ENCODE measurements at places on chromosomes 3 and 15. TPM values are rescaled to one million over a fixed set of nuclear protein-coding genes. Genes with fewer than 3 reads are reported as not detected.

GRCh38 chr15:62417439-62417838 is 252.4 kb upstream of the C2CD4B start:
- no peak for DNase-seq

GRCh38 chr3:23888617-23889228 is 28.1 kb downstream of the NKIRAS1 start:
- peak; percentile 35 for DNase-seq

DNA sequence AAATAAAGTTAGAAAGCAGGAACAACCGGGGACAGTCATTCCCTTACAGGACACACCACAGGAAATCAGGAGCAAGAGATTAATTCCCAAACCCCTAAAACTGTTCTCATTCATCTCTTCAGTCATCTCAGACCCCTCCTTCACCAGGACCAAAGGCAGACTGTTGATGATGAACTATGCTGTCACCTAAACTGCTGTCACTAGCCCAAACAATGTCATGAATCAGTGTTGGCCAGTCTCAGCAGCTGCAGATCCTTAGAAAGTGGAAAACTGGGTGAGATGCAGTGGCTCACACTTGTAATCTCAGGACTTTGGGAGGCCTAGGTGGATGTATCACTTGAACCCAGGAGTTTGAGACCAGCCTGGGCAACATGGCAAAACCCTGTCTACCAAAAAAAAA is 909.6 kb downstream of the ROBO1 start:
- DNase-seq: no peak

DNA sequence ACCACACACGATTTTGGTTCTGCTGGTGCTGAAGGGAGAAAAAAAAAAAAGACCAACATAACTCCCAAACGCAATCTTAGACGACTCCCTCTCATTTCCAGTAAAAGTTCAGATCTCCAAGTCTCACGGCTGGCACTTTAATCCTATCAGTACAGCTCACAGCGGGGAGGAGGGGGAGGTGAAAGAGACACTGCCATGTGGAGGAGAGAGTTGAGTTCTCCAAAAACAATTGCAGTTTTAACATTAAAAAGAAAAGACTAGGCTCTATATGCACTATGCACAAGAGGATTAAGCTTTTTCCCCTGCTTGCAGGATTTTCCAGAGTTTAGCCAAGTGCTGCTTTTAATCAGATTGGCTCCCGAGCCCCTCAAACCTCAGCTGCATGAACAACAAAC is 16.8 kb downstream of the BMF start:
- no peak for DNase-seq

DNA sequence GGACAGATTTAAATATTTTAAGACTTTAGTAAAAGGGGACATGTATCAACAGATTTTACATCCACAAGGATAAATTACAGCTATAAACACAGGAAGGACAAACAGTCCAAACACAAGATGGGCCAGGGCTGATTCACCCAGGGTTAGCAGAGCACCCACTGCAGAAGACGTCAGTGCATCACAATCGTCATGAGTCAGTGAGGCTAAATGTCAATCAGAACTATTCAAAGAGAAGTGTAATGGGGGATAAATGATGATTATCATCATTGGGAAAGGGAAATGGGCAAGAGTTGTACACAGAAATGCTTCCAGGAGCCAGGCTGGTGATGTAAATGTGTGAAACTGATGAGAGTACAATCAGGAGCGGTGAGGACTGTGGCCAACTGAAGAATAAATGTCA is 226.8 kb downstream of the PLCL2 start:
- DNase-seq: no peak

DNA sequence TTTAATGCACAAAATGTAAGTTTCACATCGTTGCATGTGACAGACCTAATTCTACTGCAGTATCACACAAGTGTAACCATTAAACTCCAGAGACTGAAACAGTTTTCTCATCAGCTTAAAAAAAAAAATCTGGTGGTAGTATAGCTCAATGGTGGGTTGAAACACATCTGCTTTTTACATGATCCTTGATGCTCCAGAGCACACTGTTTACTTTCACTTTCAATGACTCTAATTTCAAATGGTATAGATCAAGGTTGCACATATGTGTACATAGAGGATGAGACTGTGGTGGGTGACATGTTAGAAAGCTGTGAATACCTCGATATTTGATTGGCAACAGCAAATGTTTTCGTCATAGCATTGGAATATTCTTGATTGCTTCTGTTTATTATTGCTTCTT is 22.4 kb downstream of the MCTP2 start:
- no peak for DNase-seq

GRCh38 chr3:137948400-137949072 is 61.4 kb upstream of the CLDN18 start:
- no peak for DNase-seq

DNA sequence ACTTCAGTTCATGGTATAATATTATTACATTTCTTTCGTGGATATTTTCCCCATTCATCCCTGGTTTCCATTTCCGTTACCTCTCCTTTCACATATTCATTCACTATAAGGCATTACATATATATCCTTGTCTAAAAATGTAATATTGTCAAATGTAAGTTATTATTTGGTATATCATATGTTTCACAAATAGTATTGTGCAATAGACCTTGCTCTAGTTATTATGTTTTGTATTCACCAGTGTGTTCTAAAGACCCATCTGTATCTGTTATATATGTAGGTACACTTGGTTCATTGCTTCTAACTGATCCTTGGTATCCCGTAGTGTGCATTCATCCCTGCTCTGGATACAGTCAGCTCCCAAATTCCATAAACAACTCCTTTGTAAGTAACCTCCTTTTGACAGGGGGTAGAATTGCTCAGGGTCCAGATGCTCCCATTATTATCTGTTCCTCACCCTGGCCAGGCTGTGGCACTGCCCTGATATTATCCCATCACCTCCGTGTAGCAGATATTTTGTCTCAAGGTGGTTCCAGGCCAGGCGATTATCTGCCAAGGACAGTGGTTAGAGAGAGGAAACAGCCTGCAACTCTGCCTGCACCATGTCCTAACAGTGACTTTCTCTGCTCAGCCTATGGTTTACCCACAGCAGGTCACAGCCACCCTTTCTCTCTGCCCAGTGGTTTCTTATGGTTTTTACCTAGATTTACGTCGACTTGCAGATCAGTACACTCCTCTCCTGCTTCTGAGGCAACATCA is 29.2 kb downstream of the PAQR9 start:
- DNase-seq: no peak

GRCh38 chr15:48855501-48856440 is 22.2 kb upstream of the EID1 start:
- DNase-seq: peak; percentile 49

DNA sequence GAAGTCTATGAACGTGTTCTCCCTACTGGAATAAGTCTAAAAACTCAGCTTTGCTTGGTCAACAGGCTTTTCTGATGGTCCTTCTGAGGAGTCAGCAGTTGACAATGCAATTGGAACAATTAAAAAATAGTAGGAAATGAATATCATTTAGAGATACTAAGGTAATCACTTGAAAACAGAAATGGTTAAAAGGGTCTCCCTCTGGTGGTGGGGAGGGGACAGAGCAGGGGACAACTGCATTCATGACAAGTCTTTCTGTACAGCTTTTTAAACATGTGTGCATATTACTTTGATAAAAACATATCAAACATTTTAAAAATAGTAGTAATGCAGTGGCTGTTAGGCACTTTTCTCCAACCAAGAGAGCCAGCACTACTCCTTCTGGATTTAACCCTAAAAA is 119.9 kb upstream of the FHIT start:
- peak; percentile 15 for DNase-seq

DNA sequence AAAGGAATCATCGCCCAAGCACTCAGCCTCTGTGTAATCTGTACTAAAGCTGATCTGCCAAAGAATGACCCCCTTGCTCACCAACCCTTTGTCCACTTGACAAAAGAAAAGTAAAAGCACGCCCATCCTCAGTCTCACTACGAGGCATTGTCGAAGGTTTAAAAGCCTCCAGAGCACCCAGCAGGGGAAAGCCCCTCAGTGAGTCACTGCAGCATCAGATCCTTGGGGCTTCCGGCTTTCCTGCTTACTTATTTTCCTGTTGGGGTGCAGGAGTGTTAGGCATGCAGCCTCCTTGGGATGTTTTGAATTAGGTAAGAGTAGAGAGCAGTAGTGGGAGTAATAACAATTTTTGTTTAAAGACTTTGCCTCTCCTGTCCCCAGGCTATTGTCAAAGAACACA is 216.1 kb downstream of the MTHFS start:
- no peak for DNase-seq

DNA sequence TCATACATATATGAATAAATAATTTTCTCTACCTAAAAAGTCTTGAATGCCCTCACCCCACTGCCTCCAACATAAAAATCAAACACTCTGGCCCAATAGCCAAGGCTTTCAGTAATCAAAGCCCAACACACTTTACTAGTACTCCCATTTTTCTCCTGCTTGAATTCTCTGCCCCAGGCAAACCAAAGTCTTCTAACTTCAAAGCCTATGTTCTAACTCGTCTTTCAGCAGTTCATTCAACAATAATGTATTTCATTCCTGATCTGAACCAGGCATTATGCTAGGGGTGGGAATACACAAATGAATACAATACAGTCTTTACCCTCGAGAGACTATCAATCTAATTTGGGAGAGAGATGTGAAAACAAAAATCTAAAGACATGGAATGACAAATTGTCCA is 11.4 kb upstream of the ZNF592 start:
- no peak for DNase-seq

- DNase-seq: peak; percentile 52
These were observed 50.4 kb downstream of the IL12A start for GRCh38 chr3:160038862-160039562.

GRCh38 chr3:98140531-98140930 is 6.7 kb upstream of the OR5H14 start:
- DNase-seq: no peak

DNA sequence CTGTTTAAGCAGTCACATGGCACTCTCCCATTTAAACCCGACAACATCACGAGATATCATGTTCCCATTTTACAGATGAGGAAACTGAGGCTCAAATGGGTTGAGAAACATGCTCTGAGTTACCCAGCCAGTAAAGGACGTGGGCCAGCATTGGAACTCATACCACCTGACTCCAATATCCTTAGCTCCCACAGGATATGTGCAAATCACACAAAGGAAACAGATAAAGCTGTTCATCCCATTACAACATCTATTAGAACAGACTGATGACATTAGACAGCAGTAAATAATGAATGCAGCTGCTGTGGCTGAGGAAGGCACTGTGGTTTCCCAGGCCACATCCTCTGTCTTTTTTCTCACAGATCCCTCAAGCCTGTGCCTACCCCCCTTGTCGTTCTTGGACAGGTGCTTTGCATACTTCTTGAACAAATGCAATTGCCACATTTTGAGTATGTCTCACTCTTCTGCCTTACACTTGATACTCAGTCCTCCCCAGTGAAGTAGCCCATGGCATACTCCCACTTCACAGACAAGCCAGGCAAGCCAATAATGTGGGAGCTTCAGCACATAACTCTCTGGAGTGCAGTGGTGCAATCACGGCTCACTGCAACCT is 17.7 kb downstream of the FRMD4B start:
- DNase-seq: no peak

The P2RY13 gene
- total RNA-seq: not detected

The A4GNT gene
- 0.67 TPM for total RNA-seq

The GOLGA8S gene
- total RNA-seq: 0.03 TPM

The PARP3 gene
- total RNA-seq: 7.0 TPM

Data from hepatocyte (in vitro differentiated cells).